ENCODE measurements at places on chromosomes 5 and 9. TPM values are rescaled to one million over a fixed set of nuclear protein-coding genes. Genes with fewer than 3 reads are reported as not detected.

The F2RL1 gene
- total RNA-seq = 1.7 TPM

The CCDC187 gene
- total RNA-seq = not detected

The PIP5K1B gene
- total RNA-seq = 50.1 TPM

The ENTPD2 gene
- total RNA-seq = 2.2 TPM

The CCIN gene
- not detected for total RNA-seq

GRCh38 chr5:59317023-59317773 lies 576.3 kb downstream of the PDE4D start:
- no peak for DNase-seq

- no peak for DNase-seq
These were observed 14.5 kb downstream of the KCNIP1 start for GRCh38 chr5:170518277-170518676.

- DNase-seq = no peak
These were observed 434.9 kb downstream of the ICE1 start for GRCh38 chr5:5857396-5857795.

GRCh38 chr5:146499680-146500079 lies 16.3 kb downstream of the GPR151 start:
- no peak for DNase-seq

- DNase-seq = no peak
These were observed 482.7 kb upstream of the CD180 start for GRCh38 chr5:67679184-67679841.

DNA sequence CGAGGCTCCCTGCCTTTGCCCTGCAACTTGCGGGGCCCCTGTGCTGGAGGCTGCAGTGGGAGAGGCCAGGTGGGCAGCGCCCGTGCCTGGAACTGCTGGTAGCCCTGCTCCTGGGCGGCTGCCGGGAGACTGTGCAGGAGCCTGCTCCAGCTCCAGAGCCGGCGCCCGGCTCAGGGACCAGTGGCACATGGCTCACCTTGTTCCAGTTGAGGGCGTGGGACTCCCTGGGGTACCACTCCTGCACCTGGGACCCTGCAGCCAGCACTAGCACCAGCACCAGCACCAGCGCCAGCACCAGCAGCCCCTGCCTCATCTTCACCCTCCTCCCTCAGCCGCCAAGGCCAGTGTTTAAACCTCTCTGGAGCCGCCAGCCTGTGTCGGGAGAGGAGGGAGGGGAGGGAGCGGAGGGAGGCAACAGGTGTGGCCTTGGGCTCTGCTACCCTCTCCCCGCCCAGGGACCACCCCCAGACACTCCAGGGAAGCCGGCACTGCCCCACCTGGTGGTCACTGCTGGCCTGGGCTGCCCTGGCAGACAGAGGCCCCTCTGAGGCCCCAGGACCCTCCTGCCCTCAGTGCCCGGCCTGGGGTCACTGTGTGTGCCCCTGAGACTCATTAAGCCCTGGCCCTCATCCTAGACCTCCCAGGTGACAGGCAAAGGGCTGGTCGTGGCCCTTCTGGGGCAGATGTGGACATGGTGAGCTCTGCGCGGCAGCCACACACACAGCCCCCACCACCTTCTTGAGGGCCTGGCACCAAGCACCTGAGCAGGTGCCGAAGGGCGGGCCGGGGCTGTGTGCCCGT lies at the start of gene LCN10:
Gene LCN10, minus strand, starts transcription at position 350 of the 801 bp plus-strand sequence. Its CDS starts 37 bp downstream, at position 313.
- no peak for DNase-seq

DNA sequence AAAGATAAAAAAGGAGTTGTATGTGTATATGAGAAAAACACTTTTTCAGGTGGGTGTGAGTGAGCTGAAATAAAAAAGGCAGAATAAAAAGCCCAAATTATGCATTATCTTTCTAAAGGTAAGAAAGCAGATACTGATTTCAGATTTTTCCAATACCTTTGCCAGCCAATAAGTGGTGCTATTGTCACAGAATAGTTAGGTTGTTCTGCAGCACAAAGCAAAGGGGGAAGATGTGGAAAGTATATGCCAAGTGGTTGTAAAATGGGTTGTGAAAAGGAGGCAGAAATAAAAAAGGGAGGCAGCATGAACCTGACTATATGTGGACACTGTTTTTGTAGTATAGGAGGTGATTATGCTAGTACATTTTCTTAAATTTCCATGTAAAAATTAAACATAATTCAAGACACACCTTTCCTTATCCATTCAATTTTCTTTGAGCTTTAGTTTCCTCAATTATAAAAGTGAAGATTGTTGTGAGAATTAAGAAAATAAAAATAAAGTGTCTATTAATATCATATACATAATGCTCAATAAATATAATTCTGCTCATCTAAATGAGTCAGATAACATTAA lies 106.7 kb downstream of the SMIM15 start:
- DNase-seq = no peak

GRCh38 chr5:3026099-3026498 lies 274.6 kb upstream of the IRX2 start:
- DNase-seq = no peak

GRCh38 chr9:105535920-105536668 lies 21.8 kb upstream of the FKTN start:
- DNase-seq = no peak

- DNase-seq = no peak
These were observed 298.0 kb downstream of the SPOCK1 start for GRCh38 chr5:137200906-137201700.

- DNase-seq = no peak
These were observed 24.5 kb downstream of the IGIP start for GRCh38 chr5:140150201-140150600.

GRCh38 chr5:175658299-175659145 lies 651 bp downstream of the HRH2 start:
- peak; percentile 40 for DNase-seq

Measured in left cardiac atrium (tissue), 4 donors.